ENCODE measurements at places on chromosomes 6 and 20. TPM values are rescaled to one million over a fixed set of nuclear protein-coding genes. Genes with fewer than 3 reads are reported as not detected.

C20orf141 gene
- total RNA-seq = not detected

TRIM15 gene
- 30.4 TPM for total RNA-seq

C6orf141 gene
- not detected for total RNA-seq

SYCP2 gene
- 0.25 TPM for total RNA-seq

OOEP gene
- total RNA-seq = not detected

CLDN20 gene
- total RNA-seq = not detected

HDGFL1 gene
- total RNA-seq = not detected

CDH26 gene
- 0.45 TPM for total RNA-seq

- no peaks in the 10 kb centered on the region for H3K36me3 ChIP-seq
- no peak overlapping the region for H3K27ac ChIP-seq
- peaks cover 45% of the 10 kb centered on the region for H3K4me1 ChIP-seq
- no peak overlapping the region for H3K4me3 ChIP-seq
These were observed 67.7 kb upstream of the CD93 start for GRCh38 chr20:23153696-23154341.

DNA sequence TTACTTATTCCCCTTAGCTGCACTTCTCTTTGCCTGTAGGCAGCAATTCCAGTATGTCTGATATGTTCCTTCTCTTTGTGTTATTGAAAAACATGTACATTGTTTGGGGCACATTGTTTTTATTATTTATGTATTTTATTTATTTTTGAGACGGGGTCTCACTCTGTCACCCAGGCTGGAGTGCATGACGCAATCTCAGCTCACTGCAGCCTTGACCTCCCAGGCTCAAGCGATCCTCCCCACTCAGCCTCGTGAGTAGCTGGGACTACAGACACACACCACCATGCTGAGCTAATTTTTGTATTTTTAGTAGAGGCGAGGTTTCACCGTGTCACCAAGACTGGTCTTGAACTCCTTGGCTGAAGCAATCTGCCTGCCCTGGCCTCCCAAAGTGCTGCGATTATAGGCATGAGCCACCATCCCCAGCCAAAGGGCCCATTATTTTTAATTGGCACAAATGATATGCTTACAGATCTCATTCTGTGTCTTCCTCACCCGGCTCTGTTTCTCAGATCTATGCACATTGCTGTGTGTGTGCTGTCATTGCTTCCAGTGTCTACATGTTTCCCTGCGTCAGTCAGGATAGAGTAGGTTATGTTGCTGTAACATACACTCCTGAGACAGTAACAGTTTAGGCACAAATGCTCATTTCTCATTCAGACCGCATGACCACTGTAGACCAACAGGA is 54.1 kb upstream of the NELFCD start:
- peaks cover 4% of the 10 kb centered on the region for H3K27me3 ChIP-seq
- DNase-seq = no peak
- no peak overlapping the region for H3K4me3 ChIP-seq
- no peaks in the 10 kb centered on the region for H3K4me1 ChIP-seq

DNA sequence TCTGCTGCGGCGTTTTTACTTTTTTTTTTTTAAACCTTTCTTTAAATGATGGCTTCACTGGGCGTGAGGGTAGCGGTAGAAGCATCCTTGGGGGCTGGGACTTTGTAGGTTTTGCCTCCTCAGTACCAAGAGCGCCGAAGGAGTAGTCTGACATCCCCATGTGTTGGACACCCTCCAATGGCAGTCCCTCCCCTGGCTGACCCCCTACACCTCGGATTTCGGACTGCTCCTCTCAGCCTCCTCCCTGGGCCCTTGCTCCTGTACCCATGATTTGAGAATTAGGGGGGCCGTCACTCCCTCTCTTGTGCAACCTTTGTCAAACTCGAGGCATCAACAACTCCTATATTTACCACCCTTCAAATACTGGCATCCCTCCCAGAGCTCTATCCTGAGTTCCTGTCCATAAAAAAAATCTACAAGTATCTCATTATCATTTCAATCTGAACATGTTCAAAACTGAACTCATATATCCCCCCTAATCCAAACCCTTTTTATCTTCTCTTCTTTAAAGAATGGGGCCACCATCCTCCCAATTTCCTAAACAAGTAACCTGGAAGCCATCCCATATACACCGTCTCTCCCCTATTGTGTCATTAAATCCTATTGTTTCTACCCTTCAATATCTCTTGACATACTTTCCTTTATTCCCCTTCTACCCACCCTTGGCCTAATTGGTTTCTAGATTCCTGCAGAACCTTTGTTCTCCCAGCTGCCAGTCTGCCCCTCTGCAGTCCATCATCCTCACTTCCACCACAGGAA is 1.2 kb upstream of the ARFGEF3 start:
- H3K27ac ChIP-seq = no peak overlapping the region
- no peaks in the 10 kb centered on the region for H3K36me3 ChIP-seq
- no peak overlapping the region for H3K4me3 ChIP-seq
- peaks cover 30% of the 10 kb centered on the region for H3K4me1 ChIP-seq
- DNase-seq = no peak
- H3K27me3 ChIP-seq = peaks cover 3% of the 10 kb centered on the region

- no peak overlapping the region for H3K27ac ChIP-seq
- no peak overlapping the region for H3K4me3 ChIP-seq
- peaks cover 10% of the 10 kb centered on the region for H3K4me1 ChIP-seq
- no peak for DNase-seq
- no peaks in the 10 kb centered on the region for H3K36me3 ChIP-seq
- H3K27me3 ChIP-seq = no peaks in the 10 kb centered on the region
These were observed 55.6 kb downstream of the BMP5 start for GRCh38 chr6:55819811-55820210.

- no peak overlapping the region for H3K27ac ChIP-seq
- no peak for DNase-seq
- peaks cover 50% of the 10 kb centered on the region for H3K4me1 ChIP-seq
- peaks cover 2% of the 10 kb centered on the region for H3K27me3 ChIP-seq
- H3K36me3 ChIP-seq = no peaks in the 10 kb centered on the region
- no peak overlapping the region for H3K4me3 ChIP-seq
These were observed 34.3 kb upstream of the MLN start for GRCh38 chr6:33837971-33838665.

DNA sequence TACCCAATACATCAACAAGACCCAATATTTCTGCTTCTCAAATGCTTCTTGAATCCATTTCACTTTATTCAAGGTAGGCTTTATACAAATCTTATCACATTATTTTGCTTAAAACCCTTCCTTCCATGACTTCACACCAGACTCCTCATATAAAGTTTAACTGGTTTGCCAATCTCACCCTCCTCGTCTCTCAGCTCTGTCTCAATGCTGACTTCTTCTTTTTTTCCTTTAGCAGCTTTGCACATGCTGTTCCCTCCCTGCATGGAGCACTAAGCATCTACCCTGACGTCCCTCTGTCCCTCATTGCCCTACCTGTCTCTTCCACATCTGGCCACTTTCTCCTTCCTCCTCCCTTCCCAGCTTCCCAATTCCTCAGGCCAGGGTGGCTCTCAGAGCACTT is 31.4 kb downstream of the KCNK17 start:
- H3K27me3 ChIP-seq = no peaks in the 10 kb centered on the region
- H3K4me3 ChIP-seq = no peak overlapping the region
- no peaks in the 10 kb centered on the region for H3K36me3 ChIP-seq
- no peak for DNase-seq

All from HepG2 (cell line).